ENCODE measurements at places on chromosomes 2 and 18.
A peak's percentile ranks its signal among the peaks of the same experiment; 100 is the strongest.

DNA sequence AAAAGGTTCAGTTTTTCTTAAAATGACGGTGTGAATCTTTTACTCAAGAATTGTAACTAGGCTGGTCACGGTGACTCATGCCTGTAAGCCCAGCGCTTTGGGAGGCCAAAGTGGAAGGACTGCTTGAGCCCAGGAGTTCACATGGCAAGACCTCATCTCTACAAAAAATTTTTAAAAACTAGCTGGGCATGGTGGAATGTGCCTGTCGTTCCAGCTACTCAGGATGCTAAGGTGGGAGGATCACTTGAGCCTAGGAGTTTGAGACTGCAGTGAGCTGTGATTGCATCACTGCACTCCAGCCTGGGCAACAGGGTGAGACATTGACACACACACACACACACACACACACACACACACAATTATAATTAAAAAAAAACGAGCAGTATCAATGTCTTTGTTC lies 369.8 kb downstream of the DPP10 start:
- DNase-seq: no peak

DNA sequence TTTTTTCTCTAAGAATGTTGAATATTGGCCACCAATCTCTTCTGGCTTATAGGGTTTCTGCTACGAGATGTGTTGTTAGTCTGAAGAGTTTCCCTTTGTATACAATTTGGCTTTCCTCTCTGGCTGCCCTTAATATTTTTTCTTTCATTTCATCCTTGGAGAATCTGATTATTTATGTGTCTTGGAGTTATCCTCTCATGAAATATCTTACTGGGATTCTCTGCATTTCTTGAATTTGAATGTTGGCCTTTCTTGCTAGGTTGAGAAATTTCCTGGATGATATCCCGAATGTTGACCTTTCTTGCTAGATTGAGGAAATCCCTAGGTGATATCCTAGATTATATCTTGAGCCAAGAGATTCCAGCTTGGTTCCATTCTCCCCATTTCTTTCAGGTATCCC lies 125.6 kb downstream of the SLC5A7 start:
- DNase-seq: no peak

DNA sequence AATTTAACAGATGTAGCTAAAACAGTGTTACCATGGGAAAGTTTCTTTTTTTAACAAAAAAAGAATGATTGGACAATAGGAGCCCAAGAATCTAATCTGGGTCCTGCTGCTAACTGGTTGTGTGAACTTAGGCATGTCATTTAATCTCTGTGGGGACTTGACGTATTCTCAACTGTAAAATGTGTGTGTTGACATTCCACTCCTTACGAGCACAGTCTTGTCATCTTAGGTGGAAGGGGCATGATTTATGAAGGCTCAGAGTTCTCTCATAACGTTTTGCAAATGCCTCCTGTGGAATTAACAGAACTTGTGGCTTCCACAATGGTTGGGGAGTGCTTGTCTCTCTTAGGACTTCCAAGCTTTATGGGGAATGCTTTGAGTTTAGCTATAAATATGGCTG lies 125.9 kb upstream of the SATB2 start:
- no peak for DNase-seq

DNA sequence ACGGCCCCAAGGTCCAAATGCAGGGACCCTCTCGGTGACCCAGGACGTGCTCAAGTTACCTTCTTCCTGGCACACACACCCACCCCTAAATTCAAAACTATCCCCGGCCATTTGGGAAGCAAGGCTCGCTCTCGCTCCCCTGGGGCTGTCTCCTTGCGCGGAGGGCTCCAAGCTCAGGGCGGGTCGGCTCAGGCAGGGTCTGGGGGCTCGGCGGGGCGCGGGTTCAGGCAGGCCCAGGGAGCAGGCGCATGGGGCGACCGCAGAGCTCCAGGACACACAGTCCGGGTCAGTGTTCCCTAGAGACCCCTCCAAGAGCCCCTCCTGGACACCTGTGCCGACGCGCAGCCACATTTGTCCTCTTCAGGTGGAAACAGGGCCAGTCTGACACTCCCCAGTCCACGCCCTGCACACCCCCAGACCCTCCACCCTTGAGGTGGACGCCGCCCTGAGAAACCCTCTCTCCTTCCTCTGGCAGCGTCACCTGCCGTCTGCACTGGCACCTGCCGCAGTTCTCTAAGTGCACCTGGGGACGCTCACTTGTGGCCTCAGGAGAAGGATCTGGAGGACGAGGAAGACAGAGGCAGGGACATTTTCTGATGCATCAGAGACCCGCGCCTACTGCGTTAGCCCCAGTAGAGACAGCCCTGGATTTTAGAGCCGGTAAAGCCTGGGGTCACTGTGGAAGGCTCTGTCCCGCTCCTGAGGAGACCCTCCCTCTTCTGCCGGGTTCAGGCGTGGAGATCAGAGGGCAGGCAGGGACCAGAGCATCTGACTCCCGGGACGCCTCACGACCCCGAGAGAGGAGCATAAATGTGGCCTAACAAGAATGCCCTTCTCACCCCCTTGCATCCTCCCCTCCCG lies 138.8 kb downstream of the TWIST2 start:
- DNase-seq: no peak

DNA sequence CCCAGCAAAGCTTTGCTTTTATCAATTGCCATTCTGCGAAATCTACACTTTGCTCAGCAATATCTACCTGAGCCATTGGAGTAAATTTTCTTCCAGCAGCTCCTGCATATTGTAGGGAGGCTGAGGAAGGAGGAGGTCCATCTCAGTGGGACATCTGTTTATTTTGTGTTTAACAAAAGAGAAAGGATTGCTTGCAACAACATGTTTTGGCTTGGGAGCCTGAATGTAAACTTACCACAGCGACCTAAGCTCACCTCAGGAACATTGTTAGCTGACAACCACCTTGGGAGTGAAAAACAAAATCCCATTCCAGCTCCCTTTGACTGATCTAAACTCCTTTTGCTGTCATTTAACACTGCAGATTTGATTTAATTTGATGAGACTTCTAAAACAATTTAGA lies 356.1 kb downstream of the SS18 start:
- DNase-seq: no peak

- DNase-seq: peak; percentile 94
These were observed 93.6 kb downstream of the RAPGEF4 start for GRCh38 chr2:172829229-172829628.

- no peak for DNase-seq
These were observed 90.1 kb upstream of the SMAD2 start for GRCh38 chr18:48020337-48021250.

DNA sequence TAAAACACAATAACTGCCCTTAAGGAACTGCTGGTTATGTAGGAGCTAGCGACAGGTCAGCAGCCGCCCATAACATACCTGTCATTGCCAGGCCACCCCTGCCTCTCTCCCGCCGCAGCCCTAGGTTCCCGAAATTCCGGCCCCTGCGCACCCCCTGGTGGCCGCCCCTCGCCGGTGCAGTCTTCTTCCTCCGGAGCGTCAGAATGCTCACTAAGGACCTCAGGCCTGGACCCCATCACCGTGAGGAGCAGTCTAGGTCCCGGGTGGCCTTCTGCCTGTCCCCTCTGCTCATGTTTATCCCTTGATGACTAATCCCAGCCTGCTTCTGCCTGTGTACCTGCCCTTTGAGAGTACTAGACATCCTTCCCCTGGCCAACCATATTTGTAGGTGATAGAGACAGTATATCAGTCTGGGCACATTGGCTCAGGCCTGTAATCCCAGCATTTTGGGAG lies 115.7 kb upstream of the SLC1A4 start:
- peak; percentile 52 for DNase-seq

DNA sequence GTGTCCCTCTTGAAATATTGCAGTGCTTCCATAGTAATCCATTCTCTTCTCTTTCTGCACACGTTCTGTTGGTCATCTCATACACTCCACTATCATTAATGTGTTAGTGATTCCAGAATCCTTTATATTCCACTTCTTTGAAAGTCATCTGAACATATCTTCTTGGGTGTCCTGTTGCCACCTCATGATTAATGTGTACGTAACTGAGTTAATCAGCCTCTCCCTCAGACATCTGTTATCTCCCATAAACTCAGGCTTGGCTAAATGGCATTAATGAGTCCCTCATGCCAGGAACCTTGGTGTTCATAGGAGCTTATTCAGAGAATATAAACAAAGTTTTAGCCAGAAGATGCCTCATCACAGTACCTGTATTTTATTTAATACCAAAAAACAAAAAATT lies 126.4 kb downstream of the NCOA1 start:
- DNase-seq: peak; percentile 11

- DNase-seq: no peak
These were observed 363.6 kb downstream of the ZNF521 start for GRCh38 chr18:24988253-24988840.

GRCh38 chr2:112142525-112143078 lies 4.4 kb downstream of the FBLN7 start:
- no peak for DNase-seq

- no peak for DNase-seq
These were observed 113.3 kb downstream of the TFCP2L1 start for GRCh38 chr2:121171625-121172119.

DNA sequence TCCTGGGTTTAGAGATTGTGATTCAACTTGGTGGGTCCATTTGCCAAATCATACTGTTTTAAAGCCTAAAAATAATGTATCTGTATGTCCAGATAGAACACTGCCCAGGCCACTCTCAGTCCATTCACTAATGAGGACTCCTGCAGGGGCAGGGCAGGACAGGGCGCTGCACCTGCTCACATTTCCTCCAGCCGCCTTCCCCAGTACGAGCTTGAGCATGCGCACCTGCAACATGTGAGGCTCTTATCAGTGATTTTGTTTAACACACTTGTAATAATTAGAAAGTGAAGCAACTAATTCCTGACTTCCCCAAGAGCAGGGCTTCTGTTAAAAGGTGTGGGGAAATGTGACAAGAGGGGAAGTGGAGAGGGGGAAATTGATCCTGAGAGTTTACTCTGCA lies 89.7 kb downstream of the AFF3 start:
- no peak for DNase-seq

- DNase-seq: no peak
These were observed 4.9 kb downstream of the TUBB6 start for GRCh38 chr18:12312976-12313375.

DNA sequence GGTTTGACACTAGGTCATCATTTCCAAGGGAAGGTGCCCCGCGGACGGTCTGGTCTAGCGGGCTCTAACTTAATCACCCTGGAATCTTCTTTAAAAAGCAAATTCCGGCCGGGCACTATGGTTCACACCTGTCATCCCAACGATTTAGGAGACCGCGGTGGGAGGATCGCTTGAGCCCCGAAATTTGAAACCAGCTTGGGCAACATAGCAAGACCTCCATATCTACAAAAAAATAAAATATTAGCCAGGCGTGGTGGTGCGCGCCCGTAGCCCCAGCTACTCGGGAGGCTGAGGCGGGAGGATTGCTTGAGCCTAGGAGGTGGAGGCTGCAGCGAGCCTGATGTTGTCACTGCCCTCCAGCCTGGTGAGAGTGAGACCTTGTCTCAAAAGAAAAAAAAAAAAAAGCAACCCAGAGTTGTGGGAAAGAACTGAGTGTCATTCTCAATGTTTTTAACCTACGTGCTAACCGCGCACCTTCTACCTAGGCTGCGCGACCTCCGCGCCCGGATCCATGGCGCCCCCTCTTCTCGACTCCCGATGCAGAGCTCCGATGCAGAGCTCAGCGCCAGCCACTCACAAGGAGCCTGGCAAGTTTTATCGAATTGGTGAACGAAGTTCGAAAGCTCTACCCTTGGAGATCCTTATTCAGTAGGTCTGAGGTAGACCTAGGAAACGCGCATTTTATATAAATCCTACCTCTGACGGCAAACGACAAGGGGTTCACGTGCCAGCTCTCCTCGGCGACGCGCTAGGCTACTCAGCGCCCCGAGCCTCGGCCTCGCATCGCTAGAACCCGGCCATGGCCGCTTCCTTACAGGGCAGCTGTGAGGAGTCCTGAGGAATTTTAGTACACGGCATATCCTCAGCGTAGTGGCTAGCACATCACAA lies 888 bp upstream of the TWSG1 start:
- no peak for DNase-seq

GRCh38 chr2:231717281-231718171 lies 9.2 kb downstream of the PTMA start:
- peak; percentile 48 for DNase-seq

GRCh38 chr18:38042211-38042890 lies 476.8 kb upstream of the CELF4 start:
- DNase-seq: no peak

DNA sequence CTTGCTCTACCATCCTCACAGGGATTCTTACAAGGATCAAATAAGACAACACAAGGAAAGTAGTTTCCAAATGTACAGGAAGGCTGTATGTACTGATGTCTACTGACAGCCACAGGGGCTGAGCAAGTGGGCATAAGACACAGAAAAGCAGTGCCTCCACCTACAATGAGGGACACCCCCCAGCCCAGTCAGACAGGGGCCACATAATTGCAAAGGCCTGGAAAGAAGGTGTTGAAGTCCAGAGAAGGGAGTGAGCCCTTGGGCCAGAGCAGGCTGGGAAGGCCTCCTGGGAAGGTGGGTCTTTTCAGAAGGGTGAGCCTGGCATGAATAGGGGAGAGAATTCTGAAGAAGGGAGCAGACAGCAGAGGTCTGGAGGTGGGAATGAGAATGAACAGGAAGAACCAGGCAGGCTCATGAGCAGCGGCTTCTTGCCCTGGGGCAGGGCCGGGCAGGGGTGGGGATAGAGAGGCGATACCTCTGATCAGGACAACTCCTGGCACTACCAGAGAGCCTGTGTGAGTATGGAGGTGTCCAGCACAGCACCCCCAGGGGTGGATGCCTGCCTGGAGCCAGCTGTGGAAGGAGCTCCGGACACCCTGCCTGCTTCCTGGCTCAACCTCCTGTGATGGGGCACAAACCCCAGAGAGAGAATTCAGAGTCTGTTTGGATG lies 30.1 kb downstream of the HS1BP3 start:
- no peak for DNase-seq

DNA sequence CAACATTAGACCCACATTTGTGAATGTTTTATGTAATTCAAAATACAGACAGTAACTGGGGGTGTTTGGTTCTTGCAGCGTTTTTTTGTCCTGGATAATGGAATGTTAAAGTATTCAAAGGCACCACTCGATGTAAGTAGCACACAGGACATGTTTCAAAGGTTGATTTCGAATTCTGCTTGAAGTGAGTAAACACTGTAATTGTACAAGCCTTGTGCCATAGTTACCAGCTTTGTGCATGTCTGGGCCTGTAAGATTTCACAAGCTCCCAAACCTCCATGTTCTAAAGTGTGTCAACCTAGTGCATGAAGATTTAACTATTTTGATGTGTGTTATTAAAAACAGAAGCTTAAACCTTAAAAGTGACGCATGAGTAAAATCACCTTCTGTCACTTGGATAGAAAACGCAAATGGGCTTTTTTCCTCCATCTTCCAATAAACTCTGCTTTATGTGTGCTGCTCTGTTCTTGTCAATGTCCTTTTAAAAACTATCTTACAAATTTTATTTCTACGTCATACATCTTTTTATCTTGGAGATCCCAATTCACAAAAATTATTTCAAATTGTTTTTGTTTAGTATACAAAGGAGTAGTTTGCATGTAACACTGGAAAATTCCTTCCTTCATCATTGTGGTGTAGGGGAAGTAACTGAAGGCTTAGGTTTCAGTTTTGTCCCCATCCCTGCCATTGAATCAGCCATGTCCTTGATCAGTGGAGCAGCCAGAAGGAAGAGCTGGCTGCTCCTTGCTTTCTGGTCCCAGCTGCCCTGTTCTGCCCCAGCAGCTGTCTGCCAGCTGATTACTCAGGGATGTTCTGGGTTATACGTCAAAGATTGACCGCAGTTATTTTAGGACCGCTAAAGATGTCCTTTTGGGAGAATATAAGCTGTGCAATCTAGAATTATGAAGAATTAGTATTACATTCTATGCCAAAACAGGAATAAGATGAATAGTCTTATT lies 119.2 kb downstream of the PRKRA start:
- DNase-seq: no peak
